ENCODE measurements at places on chromosomes 11 and 22. TPM values are rescaled to one million over a fixed set of nuclear protein-coding genes. Genes with fewer than 3 reads are reported as not detected.
A peak's percentile ranks its signal among the peaks of the same experiment; 100 is the strongest.

The NLRP14 gene
- not detected for total RNA-seq

The RAG2 gene
- total RNA-seq = not detected

The E2F8 gene
- total RNA-seq = 0.34 TPM

DNA sequence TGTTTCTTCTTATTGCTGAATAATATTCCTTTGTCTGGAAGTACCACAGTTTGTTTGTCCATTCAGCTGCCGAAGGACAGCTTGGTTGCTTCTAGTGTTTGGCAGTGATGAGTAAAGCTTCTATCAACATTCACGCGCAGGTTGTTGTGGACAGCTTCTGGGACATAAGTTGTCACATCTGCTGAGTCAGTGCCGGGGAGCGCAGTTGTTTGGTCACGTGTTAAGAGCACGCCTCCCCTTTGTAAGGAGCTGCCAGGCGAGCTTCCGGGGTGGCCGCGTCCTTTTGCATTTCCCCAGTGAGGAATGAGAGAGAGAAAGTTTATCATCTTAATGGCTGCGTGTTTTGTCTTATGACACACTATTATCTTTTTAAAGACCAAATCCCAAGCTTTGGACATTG is 30.3 kb downstream of the SAMM50 start:
- no peak for DNase-seq
- H3K36me3 ChIP-seq = no peaks in the 10 kb centered on the region
- H3K27me3 ChIP-seq = peaks cover 3% of the 10 kb centered on the region
- H3K27ac ChIP-seq = no peak overlapping the region
- H3K4me3 ChIP-seq = no peak overlapping the region

- no peak for DNase-seq
- H3K27me3 ChIP-seq = peaks cover 7% of the 10 kb centered on the region
- H3K36me3 ChIP-seq = peaks cover 6% of the 10 kb centered on the region
- peaks cover 30% of the 10 kb centered on the region for H3K4me1 ChIP-seq
- no peak overlapping the region for H3K4me3 ChIP-seq
Measured at GRCh38 chr11:19392321-19392720, 151.6 kb upstream of the E2F8 start.

DNA sequence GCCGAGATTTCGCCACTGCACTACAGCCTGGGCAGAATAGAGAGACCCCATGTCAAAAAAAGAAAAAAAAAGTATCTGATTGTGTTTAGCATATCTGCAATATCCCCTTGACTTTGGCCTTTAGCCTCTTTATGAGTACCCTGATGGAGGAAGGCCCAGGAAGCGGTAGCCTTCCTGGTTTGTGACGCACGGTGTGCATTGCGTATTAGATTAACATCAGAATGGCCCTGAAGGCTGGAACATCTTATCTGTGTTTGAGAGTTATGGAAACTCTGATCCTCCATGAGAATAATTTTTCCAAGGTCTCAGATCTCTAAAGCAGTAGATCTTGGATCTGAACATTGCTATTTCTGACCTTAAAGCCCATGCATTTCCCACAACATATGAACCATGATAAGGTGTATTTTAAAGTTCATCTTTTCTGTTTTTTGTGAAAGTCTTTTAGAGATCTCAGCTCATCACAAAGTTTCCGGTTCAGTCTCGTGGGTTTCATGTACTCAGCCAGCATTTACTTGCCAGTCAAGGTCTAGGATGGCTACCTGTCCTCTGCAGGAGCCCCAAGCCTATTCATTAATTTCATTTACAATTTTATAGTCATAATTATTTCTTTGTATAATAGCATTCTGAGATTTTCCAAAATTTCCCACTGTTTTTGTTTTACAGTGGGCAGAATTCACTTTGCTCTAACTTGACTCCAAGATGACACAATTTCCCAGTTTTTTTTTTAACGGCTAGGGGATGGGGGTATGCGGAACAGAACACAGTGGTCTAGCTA is 605 bp upstream of the FDX1 start:
- DNase-seq = no peak
- peaks cover 16% of the 10 kb centered on the region for H3K4me1 ChIP-seq
- H3K27me3 ChIP-seq = peaks cover 5% of the 10 kb centered on the region
- no peaks in the 10 kb centered on the region for H3K36me3 ChIP-seq
- H3K4me3 ChIP-seq = peak overlapping the region; percentile 84
- peak overlapping the region; percentile 89 for H3K27ac ChIP-seq

DNA sequence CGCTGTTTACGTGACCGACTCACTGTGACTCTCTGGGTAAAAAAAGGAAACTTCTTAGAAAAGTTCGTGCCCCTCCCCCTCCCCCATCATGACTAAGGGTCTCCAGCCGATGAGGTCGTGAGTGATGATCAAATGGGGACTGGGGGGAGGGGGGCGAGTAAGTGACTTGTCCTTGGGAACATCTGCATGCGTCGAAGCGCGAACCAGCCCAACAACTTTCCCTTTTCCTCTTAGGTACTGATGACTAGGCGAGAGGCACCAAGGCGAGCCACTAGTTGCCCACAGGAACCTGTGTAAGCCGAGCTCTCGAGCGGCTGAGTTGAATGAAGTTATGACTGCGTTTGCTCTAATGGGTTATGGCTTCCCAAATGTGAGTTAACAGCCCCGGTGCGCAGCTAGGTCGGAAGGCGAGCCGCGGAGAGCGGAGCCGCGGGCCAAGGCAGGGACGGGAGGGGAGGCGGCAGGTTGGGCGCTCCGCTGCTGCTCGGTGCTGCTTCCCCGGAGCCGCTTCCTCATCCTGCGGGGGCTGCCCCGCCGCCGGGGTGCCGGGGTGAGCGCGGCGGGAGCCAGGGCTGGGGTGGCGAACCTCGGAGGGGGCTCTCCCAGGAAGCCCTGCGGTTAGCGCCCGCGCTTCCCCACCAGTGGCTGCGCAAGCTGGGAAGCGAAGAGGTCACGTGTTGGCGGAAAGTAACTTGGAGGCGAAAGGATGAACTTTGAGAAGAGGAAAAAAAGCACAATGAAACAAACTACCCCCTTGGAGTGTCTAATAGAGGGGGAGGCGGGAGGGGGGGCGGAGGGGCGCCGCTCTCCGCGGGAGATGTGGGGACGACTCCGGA is 22.1 kb upstream of the BDNF start:
- peak overlapping the region; percentile 92 for H3K4me3 ChIP-seq
- H3K4me1 ChIP-seq = peaks cover 16% of the 10 kb centered on the region
- DNase-seq = peak; percentile 47
- H3K27me3 ChIP-seq = peaks cover 22% of the 10 kb centered on the region
